ENCODE measurements at places on chromosomes 2 and 18. TPM values are rescaled to one million over a fixed set of nuclear protein-coding genes. Genes with fewer than 3 reads are reported as not detected.

The ZAP70 gene
- total RNA-seq = 3.1 TPM

The DHRS9 gene
- 0.16 TPM for total RNA-seq

- H3K27ac ChIP-seq = peak overlapping the region; percentile 15
- H3K4me1 ChIP-seq = peaks cover 13% of the 10 kb centered on the region
- DNase-seq = no peak
- H3K4me3 ChIP-seq = no peak overlapping the region
- no peaks in the 10 kb centered on the region for H3K36me3 ChIP-seq
- H3K27me3 ChIP-seq = no peaks in the 10 kb centered on the region
Measured at GRCh38 chr2:182349268-182349667, 77.6 kb downstream of the PDE1A start.

DNA sequence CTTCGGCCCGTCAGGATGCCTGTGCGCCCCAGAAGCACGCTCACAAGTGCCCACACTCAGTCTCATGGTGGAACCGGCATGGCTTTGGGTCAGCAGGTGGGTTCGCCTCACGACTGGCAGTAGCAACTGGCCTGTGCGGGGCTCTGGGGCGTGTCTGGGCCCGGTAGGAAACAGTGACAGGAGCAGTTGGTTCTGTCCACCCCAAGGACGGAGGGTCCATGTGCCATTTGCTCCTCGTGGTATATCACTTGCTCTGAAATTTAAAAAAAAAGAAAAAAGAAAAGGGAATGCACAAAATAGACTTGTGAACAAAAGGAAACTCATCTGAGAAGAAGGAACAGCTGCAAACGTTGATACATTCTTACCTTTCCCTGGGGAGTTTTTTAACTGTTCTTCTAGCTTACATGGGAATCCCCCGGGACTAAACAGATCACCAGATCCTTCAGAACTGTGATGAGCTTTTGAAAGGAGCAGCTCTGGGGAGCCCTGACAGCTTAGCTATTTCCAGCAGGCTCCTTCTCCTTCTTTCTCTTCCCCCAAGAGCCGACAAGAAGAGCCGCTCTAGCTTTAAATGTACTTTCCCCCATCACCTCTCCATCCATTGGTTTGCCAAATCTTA lies 42.8 kb downstream of the TRAPPC12 start:
- no peak overlapping the region for H3K27ac ChIP-seq
- peaks cover 31% of the 10 kb centered on the region for H3K36me3 ChIP-seq
- no peaks in the 10 kb centered on the region for H3K27me3 ChIP-seq
- H3K4me1 ChIP-seq = no peaks in the 10 kb centered on the region
- no peak for DNase-seq

- H3K36me3 ChIP-seq = peaks cover 10% of the 10 kb centered on the region
- H3K27me3 ChIP-seq = no peaks in the 10 kb centered on the region
- no peak for DNase-seq
- no peak overlapping the region for H3K4me3 ChIP-seq
Measured at GRCh38 chr18:61998957-61999356, 106.2 kb upstream of the RNF152 start.

Measured in mesothelial cell of epicardium (in vitro differentiated cells).